ENCODE measurements at places on chromosomes 2 and 18. TPM values are rescaled to one million over a fixed set of nuclear protein-coding genes. Genes with fewer than 3 reads are reported as not detected.

The TNFAIP6 gene
- 2.3 TPM for total RNA-seq

The SERPINB3 gene
- not detected for total RNA-seq

The HPCAL1 gene
- total RNA-seq = 41.3 TPM

The ZNF396 gene
- 3.3 TPM for total RNA-seq

The CLIP4 gene
- 56.1 TPM for total RNA-seq

The ASXL3 gene
- 1.4 TPM for total RNA-seq

All from kidney epithelial cell (primary cell).